ENCODE measurements at places on chromosomes 4 and X.

DNA sequence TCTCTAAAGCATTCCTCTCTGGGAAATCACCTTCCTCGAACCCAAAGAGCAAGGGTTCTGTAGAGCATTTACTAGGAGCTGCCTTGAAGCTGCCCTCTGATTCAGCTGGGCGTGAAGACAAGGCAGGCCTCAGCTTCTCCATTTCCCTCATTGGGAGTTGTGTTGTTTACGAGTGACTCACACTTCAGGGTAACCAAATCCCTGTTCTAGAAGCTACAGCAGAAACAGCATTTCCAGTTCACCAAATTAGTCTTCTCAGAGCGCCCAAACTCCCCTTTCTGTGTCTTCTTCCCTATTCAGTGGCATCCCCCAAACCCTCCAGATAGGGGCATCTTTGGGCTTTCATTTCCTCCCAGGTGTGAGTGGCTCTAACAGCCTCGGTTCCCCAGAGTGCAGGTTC lies 863 bp upstream of the XPNPEP2 start:
- peak; percentile 27 for DNase-seq

DNA sequence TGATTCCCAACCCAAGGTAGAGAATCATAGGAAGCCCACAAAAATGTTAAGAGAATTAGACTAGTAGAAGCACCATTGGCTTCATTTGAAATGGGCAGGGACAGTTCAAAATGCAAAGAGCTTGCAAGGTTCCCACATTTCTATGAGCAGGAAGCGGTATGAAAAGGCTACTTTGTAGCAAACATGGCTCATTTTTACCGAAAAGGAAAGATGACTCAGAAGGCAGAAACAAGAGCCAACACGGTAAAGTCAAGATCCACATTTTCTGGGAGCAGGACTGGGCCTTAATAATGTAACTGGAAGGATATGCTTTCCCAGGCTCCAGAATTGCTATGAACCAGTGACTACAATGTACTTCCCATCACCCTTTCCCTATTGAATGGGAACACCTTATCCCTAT lies 89.5 kb downstream of the GLRA3 start:
- DNase-seq: peak; percentile 2

DNA sequence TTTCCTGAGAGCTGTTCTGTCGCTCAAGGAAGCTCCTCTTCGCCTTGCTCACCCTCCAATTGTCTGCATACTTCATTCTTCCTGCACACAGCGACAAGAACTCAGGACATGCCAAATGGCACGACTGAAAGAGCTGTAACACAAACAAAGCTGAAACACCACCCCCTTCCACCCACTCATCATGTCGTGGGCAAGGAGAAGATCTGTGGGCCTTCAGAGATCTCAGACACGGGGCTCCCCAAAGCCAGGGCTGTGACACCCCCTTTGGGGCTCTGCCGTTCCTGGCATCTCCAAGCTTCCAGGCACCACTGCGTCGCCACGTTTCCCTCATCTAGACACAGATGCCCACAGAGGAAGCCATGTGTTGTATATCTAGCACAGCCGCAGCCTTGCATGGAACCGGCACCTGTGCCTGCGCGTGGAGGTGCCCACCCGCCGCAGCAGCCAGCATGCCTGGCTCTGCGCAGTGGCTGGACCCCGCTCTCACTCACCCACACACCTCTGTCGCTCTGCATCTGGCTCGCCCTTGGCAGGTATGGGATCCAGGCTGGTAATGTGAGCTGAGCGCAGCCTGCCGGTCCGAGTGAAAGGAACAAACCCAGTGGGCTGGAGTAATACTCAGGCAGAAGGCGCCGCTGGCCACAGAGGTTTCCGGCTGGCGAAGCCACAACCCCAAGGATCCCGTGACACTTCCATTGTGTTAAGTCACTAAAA lies 676.4 kb upstream of the INTU start:
- no peak for DNase-seq

DNA sequence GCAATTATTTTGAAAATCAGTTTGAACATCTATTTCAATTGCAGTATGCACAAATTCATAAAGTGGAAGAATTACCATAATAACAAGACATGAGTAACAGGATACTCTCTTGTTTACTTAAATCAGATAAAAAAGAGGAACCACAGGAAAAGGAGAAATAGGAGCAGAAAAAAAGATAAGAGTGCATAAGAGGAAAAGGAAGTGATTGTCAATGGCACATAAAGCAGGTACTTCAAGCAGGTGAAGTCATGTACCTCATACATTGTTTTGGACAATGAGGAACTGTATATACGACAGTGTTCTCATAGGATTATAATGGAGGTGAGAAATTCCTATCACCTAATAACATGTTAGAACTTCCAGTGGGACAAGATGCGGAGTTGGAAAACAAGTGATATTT lies 334.5 kb upstream of the PCDH7 start:
- no peak for DNase-seq

DNA sequence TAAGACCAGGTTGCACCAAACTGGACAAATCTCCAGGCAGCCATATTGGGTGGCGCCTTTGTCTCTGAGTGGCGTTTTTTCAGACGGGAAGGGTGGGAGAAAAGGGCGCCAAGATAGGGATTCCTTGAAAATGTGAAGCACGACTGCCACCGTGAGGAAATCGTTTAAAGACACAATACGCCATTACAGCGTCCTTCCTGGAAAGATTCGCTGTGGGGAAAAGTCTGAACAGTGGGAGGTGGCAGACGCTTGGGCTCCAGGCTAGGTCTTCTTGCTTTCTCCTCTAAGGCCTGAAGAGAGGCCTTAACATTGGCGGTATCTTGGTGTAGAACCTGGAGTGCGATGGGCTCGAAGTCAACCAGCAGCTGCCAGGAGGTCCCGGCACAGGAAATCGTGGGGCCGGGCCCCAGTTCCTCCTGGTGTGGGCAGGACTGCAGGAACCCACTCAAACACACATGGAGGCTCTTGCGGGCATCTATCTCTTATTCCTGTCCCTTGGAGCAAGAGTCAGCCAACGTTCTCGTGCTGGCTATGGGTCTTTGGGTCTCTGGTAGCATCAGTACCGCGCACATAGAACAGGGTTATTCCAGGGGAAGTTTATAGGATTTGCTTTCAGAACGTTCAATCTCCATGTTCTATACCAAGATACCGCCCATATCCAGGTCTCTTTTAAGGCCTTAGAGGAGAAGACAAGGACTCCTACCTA lies 208.8 kb downstream of the OR13H1 start:
- no peak for DNase-seq

- DNase-seq: no peak
Measured at GRCh38 chrX:5733501-5733900, 495.2 kb downstream of the NLGN4X start.

DNA sequence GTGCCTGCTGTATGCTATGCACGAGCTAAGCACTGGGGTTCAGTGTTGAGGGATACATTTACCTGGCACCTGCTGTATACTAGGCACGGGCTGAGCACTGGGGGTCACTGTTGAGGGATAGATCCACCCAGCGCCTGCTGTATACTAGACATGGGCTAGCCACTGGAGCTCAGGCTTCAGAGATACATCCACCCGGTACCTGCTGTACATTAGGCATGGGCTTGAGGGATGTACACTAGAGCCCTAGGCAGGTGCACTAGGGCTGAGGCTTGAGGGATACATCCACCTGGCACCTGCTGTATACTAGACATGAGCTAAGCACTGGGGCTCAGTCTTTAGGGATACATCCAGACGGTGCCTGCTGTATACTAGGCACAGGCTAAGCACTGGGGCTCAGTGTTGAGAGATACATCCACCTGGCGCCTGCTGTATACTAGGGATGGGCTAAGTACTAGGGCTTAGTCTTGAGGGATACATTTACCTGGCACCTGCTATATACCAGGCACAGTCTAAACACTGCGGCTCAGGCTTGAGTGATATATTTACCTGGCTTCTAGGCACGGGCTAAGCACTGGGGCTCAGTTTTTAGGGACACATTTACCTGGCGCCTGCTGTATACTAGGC lies 92.7 kb downstream of the ADRA2C start:
- DNase-seq: no peak

DNA sequence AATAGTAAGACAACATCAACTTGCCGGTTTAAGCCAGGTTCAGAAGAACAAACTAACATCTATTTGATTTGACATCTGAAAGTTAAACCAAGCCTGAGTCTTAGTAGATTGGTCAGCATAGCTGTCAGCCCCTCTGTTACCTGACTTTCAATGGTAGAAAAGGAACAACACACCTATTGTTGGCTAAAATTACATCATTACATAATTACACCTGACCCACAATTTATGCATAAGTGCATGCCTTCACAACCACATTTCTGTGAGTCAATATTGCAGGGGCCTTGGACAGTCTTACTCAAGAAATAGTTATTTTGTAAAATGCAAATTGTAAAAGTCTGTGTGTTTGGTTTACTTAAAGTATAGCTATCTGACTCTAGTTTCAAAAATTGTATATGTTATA lies 36.2 kb downstream of the EGFL6 start:
- no peak for DNase-seq

GRCh38 chr4:85243857-85244256 lies 231.1 kb upstream of the ARHGAP24 start:
- DNase-seq: no peak

- DNase-seq: no peak
Measured at GRCh38 chr4:182286035-182286434, 42.8 kb downstream of the TENM3 start.

DNA sequence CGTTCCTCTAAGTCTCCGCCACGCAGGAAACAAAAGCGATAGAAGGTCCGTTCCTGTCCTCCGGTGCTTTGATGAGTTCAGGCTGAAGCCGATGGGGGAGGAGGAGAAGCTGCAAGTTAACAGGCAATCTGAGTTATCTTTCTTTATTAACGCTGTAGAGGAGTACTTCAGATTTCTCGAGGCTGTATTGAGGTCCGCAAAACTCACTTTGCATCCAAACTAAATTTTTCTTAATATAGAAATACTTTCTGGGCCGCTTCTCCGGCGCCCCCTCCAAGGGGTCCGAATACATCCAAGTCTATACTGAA lies 395 bp upstream of the SOWAHB start:
- no peak for DNase-seq

GRCh38 chrX:153960786-153961185 lies 10.8 kb downstream of the HCFC1 start:
- DNase-seq: no peak

DNA sequence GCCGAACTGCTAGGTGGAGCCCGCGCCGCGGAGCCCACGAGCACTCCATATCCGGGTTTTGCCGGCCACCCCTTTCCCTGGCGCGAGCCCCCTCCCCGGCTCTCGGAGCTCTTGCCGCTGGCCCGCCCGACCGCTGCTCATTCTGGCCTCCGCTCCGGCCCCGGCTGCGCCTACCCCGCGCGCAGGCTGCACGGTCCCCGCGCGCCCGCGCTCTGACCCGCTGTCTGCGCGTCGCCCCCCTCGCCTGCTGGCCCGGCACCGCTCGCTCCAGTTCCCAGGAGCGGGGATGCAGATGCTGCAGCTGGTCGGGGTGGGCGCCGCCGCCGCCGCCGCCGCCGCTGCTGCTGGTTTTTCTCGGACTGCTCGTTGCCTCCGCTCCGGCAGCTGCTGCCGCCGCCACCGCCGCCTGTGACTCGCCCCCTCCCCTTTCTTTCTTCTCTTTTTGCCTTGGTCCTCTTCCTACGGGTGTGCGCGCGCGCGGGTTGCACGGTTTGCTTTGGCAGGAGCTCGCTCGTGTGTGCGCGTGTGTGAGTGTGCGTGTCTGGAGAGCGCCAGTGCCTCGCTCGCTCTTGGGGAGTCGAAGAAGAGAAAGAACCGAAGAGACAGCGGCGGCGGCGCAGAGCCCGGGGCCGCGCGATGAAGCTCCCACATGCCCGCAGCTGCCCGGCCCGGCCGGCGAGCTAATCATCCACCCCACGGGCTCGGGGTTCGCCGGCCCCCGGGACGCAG lies at the start of gene ADGRL3:
ADGRL3 (plus strand) TSS at position 140 of the 729 bp plus-strand sequence.
- DNase-seq: peak; percentile 2

DNA sequence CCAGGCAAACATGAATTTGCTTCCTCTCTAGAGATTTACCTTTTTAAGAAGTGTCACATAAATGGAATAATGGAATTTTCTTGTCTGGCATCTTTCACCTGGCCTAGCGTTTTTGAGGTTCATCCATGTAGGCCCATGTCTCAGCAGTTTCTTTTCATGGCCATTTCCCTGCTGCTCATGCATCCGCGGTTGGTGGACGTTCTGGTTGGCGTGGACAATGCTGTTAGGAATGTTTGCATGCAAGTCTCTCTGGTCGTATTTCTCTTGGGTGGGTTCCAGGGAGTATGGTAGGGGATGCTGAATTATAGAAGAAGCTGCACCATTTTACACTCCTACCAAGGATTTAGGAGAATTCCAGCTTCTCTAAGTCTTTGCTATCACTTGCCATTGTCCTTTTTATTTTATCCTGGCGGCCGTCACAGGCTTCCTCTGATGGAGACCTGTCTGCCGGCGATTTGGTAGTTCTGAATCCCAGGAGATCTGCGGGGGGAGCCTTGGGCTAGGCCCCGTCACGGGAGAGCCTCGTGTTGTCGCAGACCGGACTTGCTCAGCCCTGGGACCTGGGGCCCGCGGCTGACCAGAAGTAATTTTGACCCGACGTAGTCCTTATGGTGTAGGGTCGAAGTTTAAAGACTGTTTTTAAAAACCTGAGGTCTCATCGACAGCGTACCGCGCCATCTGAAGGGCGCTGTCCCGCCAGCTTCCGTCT lies 56.9 kb upstream of the TADA2B start:
- DNase-seq: peak; percentile 21

DNA sequence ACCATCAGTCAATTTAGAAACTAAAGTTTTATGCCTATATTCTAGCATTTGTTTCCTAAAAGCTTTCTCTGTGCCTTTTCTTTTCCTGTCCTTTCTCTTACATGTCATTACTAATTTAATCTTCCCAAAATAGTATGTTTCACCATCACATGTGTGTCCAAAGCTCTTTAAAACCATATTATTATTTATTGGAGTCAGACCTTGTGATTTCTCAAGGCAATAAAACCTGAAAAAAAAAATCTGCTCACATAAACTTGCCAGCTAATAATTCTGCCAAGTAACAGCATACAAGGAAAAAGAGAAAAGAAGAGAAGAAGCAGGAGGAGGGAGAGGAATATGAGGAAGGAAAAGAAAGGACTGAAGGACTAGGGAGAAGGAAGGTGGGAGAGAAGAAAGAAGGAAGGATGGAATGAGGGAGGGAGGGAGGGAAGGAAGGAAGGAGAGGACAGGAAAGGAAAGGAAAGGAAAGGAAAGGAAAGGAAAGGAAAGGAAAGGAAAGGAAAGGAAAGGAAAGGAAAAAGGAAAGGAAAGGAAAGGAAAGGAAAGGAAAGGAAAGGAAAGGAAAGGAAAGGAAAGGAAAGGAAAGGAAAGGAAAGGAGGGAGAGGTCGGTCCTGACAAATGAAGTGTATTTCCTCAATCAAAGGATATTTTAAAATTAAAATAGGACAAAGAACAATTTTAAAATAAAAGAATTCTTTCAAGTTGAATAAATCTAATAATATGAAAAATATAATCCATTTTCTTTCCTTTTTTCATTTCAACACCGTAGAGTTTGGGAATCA lies 57.4 kb downstream of the ANTXR2 start:
- no peak for DNase-seq

Measured in RWPE1 (cell line).